AG09319 (cell line): ENCODE measurements at places on chromosomes 7 and 10.
A peak's percentile ranks its signal among the peaks of the same experiment; 100 is the strongest.

GRCh38 chr7:139648941-139649425 is 125.5 kb downstream of the CLEC2L start:
- DNase-seq, result no peak

DNA sequence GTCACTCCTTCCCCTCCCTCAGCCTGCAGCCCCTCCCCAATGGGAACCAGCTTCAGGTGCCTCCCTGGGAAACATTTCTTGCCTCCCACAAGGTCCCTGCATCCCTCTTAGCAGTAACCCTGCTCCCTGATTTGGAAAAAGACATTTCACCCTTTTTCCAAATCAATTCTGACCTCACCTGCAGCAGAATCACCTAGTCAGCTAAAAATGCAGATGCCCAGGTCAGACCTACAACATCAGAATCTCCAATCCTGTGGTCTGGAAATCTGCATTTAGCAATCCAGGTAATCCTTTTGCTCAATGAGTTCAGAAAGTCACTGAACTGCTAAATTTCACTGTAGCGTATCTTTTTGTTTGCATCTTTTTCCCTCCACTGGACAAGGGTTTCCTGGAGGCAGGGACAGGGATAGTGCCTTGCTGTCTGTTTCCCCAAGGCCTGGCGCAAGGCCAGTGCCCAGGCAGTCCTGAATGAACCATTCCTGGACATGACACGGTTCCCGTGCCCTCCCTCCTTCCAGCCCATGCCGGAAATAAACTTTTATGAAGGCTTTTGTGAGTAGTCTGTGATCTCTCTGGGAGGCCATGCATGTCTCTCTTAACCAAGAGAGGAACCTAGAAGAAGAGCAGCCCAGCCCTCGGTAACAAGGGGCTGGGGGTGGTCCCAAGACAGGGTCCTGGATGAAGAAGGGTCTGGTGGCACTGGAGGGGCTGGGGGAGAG is 44.0 kb downstream of the COL13A1 start:
- no peak for DNase-seq

- peak; percentile 28 for DNase-seq
These were observed 8.7 kb upstream of the ASB4 start for GRCh38 chr7:95476904-95477594.

DNA sequence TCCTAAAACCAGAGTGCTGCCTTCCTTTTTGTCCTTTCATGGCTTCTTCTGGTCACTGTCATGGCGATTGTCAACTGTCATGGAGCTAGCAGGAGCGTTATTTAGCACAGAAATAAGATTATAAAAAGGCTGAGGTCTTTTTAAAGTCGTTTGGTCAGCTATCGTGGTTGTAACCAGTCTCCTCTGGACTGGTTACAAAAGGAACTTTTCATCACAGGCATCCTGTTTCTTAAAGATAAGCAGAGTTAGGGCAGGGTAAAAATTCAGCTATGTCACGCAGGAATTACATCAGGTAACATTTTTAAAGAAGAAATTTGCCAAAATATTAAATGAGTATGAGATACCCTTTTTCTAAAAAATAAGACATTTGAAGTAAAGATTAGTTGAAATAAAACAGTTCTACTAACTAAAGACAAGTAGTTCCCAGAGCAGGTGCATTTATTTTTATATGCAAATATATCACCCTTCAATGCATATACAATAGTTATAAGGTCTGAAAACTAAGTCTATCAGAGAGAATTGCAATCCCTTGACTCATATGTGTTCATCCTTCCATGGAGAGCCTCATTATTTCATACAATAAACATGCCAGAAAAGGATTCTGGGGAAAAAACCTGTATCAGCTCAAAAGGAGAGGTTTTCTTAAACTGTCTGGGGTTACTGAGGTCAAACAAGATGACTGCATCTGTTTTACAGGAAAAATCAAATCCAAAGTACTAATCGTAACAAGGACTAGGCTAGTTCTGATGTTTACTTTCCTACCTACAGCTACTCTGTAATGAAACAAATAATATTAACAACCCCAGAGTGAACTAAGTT is 20.9 kb downstream of the FAM24A start:
- DNase-seq, result no peak

GRCh38 chr7:88169717-88170320 is 50.0 kb downstream of the SRI start:
- DNase-seq, result no peak
